GM23248 (cell line): ENCODE measurements at places on chromosomes 2 and 18. TPM values are rescaled to one million over a fixed set of nuclear protein-coding genes. Genes with fewer than 3 reads are reported as not detected.

Gene ERMN
- total RNA-seq = not detected in 2 replicates

Gene ADAM23
- 3.5 and 4.4 TPM in 2 replicates for total RNA-seq

Gene USP34
- total RNA-seq = 77.6 and 90.5 TPM in 2 replicates

Gene SCLY
- total RNA-seq = 12.5 and 14.8 TPM in 2 replicates

Gene KYNU
- total RNA-seq = under 0.01 TPM in 1 of 2 replicates, not detected in the other

Gene CIB4
- total RNA-seq = not detected in 2 replicates

Gene TGFA
- total RNA-seq = 14.8 and 17.3 TPM in 2 replicates

Gene MAL
- not detected in 2 replicates for total RNA-seq

Gene LAMA3
- 1.9 and 3.5 TPM in 2 replicates for total RNA-seq

Gene NBEAL1
- total RNA-seq = 36.0 and 45.1 TPM in 2 replicates

Gene TMEM178A
- 0.32 TPM in 1 of 2 replicates, not detected in the other for total RNA-seq

Gene CNGA3
- under 0.01 and 0.51 TPM in 2 replicates for total RNA-seq

Gene SUCLG1
- 43.1 and 50.4 TPM in 2 replicates for total RNA-seq

Gene FLACC1
- 0.38 and 2.3 TPM in 2 replicates for total RNA-seq

Gene UBXN4
- total RNA-seq = 60.4 and 69.7 TPM in 2 replicates

Gene SUPT7L
- 24.6 and 25.3 TPM in 2 replicates for total RNA-seq

Gene MEIS1
- 19.1 and 21.4 TPM in 2 replicates for total RNA-seq

Gene ST6GAL2
- total RNA-seq = not detected in 2 replicates

Gene EPB41L3
- 19.2 and 22.2 TPM in 2 replicates for total RNA-seq

Gene FSHR
- not detected in 2 replicates for total RNA-seq

Gene DNER
- total RNA-seq = 0.65 TPM in 1 of 2 replicates, not detected in the other

Gene RNF144A
- total RNA-seq = 3.5 and 5.7 TPM in 2 replicates

Gene KCNG3
- not detected in 2 replicates for total RNA-seq

Gene RIT2
- not detected in 2 replicates for total RNA-seq
